Brain pericyte (primary cell): ENCODE measurements at places on chromosomes 2 and 18.

DNA sequence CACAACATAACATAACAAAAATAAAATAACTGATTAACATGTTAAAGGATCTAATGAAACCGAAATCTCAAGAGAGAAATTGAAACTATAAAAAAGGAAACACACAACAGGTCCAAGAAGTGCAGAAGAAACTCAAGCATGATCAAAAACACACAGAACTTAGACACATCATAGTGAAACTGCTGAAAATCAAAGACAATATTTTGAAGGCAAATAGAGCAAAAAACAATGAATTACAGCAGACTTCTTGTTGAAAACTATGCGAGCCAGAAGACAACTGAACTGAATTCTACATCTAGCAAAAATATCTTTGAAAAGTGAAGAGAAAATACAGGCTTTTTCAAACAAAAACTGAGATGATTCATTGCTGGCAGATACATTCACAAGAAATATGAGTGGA is 61.3 kb downstream of the UGP2 start:
- no peak for DNase-seq

- DNase-seq = peak; percentile 38
Measured at GRCh38 chr2:224982910-224983711, 59.2 kb downstream of the DOCK10 start.

DNA sequence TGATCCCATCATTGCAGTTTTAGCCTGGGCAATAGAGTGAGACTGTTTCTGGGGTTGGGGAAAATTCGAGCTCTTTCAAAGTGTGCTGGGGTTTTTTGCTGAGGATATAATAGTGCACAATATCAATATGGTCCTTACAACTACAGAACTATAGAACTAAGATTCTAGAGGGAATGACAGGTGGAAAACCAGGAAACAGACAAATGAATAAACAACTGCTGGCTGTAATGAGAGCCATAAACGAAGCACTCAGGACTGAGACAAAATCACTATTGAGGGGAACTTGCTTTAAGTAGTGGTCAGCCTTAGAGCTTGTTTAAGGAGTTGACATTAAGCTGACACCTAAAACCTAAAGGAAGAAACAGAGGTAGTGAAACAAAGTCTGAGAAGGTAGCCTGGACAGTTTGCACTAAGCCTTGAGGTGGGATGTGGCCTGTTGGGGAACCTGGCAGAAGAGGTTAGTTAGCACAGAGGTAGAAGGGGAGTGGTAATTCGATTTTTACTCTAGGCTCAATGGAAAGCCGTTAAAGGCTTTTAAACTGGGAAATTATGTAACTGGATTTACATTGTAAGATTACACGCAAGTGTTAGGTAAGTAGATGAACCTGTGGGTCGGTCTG is 33.8 kb downstream of the LCLAT1 start:
- no peak for DNase-seq

- DNase-seq = no peak
Measured at GRCh38 chr18:46325895-46326294, 221.7 kb downstream of the HAUS1 start.

DNA sequence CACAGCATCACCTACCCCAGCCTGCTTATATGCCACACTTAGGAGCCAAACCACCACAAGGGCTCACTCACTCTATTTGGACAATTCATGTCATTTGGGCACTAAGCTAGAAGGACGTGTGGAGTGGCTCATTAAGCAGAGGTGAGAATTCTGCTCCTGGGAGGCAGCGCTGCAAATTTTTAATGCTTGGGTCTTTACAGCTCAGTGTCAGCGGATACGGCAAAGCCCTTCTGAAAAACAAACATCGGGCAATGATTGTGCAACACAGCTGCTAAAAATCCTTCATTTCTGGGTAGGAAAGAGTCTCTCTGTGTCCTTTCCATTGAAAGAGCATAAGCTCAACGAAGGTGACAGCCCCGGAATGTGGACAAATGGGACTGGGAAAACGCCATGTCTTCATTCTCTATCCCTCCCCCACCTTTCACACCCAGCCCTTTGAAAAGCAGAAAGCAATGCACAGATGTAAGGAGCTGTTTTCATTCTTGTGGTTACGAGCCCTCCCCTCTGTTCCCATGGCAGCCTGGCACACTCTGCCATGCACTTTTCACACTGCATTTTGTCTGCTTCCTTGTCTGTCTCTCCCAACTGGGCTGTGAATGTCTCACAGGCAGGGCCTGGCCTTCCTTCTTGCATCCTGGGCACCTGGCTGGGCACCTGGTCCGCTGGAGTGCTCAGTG is 16.0 kb downstream of the TMEM177 start:
- no peak for DNase-seq

DNA sequence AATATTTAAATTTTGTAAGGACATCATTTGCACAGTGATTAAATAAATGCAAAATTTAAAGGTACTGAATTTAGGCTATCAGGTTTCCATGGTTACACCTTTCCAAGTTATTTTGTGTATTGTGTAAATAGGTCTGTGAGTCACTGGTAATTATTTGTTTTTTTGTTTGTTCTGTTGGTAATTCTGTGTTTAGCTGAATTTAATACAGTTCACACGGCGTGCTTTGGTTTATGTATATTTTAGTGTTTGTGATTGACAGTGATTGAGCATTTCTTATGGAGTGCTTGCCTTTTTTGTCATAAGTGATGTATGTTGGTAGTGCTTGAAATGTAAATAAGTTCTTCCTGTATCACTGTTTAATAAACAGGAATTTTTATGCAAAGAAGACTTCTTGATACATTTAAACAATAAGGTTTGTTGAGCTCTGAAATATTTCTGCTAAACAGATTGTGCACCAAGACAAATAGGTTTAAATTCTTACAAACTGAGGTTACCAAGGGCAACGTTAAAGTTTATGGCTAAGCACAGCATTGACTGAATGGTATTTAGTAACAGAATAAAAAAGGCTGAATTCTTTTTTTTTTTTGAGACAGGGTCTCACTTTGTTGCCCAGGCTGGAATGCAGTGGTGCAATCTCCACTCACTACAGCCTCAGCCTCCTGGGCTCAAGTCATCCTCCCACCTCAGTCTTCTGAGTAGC is 38.3 kb upstream of the DLX1 start:
- no peak for DNase-seq

DNA sequence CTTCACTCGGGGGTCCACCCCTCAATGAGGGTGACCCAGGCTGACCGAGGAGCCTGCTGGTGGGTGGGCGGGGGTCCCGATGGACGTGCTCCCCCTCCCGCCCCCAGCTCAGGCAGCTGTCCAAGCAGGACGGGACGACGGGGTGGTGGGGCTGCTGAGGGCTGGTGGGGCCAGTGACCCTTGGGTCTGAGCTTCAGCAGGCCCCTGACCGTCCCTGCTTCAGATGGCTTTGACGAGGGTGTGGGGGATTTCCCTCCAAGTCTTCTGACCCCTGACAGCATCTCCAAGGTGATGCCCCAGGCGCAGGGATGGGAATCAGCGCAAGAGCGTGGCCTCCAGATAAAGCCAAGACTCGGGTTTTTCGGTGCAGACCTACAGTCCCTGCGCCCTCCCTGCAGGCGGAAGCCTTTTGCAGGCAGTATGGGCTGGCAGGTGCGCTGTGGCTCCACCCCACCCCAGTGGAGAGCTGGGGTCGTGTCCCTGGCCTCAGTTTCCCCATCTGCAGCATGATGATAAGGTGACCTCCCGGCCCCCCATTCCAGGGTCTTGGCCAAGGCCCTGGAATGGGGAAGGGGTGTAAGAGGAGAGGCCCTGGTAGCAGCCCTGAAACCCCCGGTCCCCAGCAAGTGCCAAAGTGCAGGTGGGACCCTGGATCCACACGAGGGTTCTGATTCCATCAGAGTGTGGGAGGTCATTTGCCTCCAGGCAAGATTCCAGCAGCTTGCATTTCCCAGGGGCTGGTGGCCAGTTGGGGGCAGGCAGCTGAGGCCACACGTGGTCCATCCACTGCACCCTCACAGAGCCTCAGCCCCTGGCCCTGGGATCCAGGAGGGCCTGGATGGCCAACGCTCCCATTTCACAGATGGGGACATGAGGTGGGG is 8.7 kb downstream of the CROCC2 start:
- DNase-seq = no peak

DNA sequence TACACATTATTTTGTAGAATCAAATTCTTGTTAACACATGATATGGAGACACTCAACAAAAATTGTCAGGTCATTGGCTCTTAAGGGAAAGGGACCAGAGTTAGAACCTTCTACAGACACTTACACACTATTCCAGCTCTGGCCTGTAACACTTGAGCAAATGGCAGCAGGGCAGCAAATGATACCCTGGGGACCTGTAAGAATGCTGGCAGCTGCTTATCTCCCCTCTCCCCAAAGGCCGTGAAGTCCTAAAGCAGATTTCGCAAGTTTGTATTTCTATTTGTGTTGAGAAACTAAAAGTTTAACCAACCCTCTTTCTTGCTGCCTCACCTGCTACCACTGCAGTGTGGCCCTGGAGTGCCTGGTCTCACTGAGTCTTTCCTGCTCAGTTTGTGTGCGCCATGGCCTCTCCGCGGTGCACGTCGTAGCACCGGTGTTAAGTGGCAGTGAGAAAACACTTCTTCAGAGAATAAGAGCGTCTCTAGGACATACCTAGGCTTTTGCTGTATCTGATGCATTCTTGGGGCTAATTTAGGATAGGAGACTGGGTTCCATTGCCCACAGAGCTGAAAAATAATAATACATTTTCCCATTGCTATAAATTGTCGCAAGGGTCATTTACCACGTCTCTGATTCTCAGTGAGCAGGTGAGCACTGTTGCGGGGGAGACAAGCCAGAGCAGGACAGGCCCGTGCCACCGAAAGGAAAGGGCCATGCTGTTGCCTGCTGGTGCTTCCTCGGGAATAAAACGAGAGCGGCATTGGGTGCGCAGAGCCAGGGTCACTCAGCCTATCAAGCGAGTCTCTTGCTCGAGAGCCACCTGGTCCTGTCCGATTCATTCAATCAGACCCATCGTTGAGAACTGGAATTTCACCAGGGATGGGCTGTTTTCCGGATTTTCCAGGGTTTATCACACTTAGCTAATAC is 204.9 kb downstream of the PTGR3 start:
- DNase-seq = no peak

DNA sequence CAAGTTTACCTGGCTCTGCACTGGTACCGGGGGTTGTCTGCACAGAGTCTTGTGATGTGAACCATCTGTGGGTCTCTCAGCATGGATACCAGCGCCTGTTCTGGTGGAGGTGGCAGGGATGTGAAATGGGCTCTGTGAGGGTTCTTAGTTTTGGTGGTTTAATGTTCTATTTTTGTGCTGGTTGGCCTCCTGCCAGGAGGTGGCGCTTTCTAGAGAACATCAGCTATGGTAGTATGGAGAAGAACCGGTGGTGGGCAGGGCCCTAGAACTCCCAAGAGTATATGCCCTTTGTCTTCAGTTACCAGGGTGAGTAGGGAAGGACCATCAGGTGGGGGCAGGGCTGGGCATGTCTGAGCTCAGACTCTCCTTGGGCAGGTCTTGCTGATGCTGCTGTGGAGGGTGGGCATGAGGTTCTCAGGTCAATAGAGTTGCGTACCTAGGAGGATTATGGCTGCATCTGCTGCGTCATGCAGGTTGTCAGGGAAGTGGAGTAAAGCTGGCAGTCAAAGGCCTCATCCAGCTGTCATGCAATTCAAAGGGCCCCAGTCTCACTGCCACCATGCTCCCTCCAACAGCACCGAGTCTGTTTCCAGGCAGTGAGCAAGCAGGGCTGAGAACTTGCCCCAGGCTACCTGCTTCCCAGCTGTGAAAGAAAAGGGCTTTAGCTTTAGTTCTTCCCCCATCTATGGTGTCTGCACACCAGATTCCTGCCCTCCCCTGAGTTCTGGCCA is 278.0 kb downstream of the METTL4 start:
- no peak for DNase-seq

DNA sequence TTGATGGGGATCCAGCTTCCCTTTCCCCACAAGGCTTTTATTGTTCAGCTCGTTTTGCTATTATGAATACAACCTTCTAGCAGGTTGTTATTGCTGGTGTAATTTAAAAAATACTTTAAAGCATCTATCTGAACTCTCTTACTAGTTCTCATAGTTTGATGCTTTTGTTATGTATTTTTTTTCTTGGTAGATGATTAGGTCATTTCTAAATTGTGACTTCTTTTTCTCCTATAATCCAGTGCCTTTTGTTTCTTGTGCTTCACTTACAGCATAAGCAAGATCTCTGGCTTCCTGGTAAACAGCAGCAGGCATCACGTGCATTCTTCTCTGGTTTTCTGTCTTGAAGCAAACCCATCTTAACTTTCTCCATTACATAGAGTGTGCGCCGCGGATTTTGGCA is 96.1 kb downstream of the FAM168B start:
- DNase-seq = no peak

DNA sequence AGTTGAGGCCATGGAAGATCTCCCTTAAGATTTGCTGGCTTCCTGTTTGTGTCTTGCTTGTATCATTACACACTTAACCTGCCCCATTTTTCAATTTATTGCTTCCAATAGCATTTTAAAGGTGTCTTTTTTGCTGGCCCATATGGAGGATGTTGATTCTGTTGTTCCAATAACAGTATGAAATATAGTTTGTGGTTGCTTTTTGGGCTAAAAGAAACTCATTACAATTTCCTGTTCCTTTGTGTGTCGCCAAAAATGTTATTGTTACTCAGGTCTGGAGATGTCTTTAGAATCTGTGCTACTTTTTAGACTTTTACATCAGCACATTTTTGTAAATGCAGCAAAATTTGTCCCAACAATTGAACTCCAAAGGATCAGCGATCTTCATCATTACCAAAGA is 234.0 kb upstream of the ITGA4 start:
- no peak for DNase-seq

DNA sequence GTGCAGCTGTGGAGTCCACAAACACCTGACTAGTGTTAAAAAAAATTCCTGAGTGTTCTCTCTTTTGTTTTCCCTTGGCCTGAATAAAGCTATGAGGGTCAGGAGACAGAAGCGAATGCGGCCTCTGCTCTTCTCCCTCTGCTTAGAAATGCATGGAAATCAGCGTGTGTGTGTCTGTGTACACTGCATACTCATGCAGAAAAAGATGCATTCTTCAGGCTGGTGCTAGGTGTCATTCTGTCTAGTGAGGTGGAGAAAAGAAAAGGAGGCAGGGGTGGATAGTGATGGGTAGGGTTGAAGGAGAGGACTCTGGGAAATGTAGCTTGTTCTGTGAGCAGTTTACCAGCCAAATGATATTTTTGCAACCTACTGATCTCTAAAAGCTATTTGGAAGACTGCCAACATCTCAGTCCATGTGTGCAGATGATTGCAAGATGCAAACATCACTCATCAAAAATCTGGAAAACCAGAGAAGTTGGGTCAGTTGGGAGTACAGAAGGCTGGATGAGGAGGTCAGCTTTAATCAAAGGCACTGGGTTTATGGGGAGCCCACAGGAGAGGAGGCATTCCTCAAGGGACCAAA is 177.7 kb downstream of the INSIG2 start:
- DNase-seq = no peak

DNA sequence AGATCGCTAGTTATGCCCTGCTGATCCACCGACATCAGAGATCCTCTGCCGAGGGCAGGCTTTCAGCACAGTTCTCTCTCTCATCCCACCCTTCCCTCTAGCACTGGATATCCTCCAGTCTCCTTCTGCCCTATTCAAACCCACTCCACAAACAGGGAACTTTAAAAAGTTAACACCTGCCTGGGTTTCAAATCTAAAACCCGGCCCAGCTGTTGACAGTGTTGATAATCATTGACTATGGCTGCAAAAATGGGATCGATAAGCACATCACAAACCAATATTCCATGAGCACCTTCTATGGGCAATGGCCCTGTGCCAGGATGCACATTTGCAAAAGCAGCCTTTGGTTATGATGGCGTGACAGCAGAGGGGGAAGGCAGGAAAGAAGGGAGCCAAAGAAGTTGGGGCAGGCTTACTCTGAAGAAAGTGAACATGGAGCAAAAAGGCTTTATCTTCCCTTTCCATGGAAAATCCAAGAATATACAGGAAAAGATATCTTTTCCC is 482.3 kb upstream of the KLHL29 start:
- DNase-seq = no peak

GRCh38 chr18:79798999-79799370 is 1.2 kb downstream of the KCNG2 start:
- no peak for DNase-seq

GRCh38 chr2:123913143-123913735 is 111.8 kb upstream of the CNTNAP5 start:
- no peak for DNase-seq
